GM12878 (cell line): ENCODE measurements at places on chromosomes 7 and 10.
A peak's percentile ranks its signal among the peaks of the same experiment; 100 is the strongest.

- no peak for DNase-seq
Measured at GRCh38 chr10:113711142-113711541, 31.4 kb downstream of the CASP7 start.

GRCh38 chr10:14026325-14026724 is 304.4 kb downstream of the FRMD4A start:
- DNase-seq: no peak

DNA sequence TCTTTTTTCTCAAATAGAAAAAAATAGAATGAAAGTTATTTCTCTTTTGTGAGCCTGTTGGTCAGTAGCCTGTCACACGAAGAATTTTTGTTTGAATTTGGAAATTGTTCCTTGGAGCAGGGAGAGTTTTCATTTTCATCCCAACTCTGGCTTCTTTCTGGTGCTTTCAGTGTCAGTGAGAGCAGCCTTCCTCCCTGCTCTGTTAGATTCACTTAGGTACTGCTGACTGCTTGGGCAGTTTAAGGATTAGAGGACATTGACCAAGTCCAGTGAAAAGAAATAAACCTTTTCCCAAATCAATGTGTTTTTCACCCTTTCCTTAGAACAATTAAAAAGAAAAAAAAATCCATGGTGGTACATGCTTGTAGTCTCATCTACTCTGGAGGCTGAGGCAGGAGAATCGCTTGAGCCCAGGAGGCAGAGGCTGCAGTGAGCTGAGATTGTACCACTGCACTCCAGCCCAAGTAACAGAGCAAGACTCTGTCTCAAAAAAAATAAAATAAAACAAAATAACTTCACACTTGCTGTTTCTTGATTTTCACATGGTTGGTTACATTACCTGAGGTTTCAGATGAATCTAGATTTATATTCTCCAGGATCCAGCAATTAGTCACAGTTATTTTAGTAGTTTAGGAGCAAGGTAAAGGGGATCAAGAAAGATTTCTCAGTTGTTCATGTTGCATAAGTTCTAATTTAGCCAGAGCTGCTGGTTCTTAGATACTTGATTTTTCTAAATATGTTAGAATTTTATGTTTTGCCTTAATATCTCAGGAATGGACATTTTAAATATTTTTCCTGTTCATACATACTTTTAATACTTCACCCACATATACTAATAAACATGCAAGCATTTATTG is 63.1 kb downstream of the ZNRF2 start:
- DNase-seq: no peak

GRCh38 chr10:87849001-87849400 is 14.3 kb downstream of the KLLN start:
- DNase-seq: no peak

- no peak for DNase-seq
Measured at GRCh38 chr10:31700181-31700611, 228.4 kb downstream of the ARHGAP12 start.

DNA sequence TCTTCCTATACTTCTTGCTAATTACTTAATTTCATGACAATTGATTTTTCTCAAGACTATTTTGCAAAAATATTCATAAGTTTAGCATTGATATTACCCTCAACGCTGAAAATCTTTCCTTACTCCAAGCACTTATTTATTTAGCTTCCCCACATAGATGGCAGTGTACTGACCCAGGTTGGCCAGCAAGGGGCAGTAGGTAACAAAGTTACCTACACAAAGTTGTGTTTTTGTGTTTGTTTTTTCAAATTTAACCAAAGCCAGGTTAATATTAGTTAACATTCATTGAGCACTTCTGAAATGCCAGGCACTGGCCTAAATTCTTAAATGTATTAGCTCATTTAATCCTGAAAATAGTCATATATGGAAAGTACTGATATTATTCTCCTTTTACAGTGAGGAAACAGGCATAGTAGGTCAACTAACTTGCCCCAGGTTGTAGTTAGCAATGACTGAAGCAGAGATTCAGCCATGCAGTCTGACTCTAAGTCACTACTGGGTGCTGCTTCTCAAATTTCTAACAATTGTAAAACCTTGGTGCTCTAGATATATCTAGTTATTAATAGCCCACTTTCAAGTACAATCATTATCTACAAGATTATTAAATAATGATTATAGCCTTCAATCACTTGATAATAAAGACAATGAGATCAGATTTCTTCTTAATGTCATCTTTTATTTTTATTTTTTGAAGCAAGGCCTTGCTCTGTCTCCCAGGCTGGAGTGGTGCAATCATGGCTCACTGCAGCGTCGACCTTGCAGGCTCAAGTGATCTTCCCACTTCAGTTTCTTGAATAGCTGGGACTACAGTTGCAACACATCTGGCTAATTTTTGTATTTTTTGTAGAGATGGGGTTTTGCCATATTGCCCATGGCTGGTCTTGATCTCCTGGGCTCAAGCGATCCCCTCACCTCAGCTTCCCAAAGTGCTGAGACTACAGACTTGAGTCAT is 5.8 kb upstream of the GGCT start:
- no peak for DNase-seq

DNA sequence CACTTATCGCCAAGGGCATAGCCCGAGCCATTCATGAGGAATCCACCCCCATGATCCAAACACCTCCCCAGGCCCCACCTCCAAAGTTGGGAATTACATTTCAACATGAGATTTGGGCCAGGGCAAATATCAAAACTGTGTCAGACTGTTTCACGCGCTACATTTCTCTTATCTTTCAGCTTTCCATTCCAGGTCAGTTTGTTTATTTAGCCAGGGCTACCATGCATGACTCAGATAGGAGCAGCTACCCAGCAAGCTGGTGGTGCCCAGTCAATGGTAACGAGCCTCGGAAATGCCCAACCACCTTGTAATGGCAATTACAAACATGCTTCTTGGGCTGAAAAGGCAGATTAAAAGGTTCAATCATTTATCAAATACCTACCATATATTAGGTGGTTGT is 43.6 kb upstream of the BAMBI start:
- no peak for DNase-seq

DNA sequence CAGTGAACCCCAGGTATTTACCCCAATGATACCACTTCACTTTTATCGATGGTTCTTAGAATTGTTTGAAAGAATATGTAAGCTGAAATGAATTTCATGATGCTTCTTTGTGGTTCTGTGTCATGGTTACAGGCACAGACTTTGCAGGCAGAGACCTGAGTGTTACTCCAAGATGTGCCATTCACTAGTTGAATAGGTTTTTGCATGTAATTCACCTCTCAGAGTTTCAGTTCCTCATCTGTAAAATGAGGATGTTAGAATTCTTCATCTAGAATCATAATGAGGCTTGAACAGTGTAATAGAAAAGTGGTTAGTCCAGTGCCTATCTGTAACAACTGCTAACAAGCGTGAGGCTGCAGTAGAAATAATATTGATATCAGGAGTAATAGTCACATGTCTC is 54.6 kb downstream of the VSTM2A start:
- DNase-seq: peak; percentile 20

DNA sequence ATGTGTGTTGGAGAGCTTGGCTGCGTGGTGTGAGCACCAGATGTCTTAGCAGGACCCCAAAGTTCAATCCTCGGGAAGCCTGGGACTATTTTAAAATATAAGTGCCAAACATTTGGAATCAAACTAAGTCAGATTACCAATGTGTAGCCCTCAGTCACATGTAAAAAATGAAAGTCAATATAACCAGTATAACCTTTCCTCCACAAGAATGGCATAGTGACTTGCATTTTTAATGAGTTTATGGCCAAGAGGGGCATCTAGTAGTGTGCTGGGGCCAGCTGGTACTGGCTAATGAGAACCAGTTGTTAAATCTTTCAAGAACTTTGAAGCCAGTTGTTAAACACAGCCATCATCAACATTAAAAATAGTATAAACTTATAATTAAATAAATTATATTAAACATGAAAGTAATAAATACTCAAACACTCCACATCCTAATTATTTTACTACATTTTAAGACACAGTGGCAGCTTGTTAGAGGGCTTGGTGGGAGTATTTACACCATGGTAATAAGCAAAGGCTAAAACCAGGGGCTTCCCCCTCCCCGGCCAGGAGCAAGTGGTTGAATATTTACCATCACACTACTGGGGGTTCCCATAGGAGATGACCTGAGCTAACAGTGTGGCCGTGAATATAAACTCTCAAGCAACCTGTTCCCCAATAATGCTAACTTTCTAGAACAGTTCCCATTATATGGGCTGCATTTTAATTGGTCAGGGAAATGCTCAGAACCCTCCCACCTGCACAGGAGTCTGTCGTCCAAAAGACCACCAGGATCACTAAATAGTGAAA is 7.9 kb upstream of the FAM170B start:
- no peak for DNase-seq

- DNase-seq: no peak
Measured at GRCh38 chr7:78265071-78265470, 466.5 kb downstream of the PHTF2 start.

DNA sequence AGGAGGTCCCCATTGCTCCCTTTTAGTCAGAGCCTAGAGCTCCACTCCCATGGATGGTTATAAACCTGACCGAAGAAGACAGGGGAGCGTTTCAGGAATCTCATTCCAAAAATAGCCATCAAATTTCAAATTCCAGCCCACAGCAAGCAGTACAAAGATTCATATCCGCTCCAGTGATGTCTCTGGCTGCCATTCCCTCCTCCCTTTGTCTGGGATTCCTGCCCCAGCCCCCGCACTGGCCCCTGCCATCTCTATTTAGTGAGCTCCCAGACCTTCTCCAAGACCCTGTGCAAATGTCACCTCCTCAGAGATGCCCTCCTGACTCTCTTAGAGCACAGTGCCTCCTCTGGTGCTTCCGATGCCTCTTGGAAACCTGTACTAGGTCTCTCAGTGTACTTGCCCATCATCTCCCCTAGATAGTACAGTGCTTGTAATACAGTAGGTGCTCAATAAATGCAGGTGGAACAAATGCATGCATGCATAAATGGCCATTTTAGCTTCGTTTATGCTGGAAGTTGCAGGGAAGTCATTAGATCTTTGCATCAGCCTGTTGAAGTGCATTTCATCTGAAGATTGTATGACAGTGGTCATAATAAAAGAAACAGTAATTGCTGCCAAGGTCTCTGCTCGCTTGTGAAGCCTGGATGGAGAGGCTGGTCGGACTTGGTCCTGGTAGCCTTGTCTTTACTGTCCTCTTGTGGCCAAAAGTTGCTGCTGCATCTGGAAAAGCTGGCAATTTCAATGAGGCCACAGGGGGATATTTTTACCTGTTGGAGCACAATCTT is 32.0 kb upstream of the HABP2 start:
- DNase-seq: no peak

DNA sequence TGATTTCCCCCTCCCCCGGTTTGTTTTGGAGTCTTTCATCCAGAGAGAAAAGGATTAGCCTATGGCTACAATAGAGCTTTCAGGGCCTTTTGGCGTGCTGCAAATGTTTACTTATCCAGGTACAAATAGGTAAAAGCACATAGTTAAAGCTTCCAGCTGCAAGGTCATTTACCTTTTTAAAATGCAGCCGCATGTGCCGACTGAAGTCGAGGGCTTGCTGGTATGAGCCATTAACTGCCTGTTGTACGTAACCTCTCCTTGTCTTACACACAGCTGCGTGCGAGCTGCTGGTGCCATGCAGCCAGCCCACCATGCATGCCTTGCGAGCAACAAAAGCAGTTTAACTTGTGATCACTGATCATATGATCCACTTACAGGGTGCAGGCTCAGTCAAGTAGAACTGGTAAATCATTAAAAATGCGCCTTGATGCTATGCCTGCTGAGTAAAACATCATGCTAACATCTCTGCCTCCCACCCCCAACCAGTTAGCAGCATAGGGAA is 866.4 kb downstream of the LRMDA start:
- no peak for DNase-seq

DNA sequence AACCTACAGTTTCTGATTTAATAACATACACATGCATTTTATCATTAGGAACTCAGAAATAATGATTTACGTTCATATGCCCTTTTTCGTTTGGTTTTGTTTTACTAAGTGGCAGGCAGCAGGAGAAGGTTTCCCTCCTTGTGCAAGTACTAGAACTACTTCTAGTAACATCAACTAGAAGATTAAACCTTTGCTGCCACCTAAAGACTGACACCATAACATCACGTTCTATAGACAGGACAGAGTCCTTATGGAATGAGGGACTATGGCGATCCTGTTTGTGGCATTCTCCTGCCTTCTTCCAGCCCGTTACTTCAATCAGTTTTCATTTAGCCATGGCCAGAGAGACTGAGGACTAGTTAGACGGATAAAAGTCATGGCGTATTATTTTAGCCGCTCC is 53.2 kb downstream of the GAD2 start:
- no peak for DNase-seq

DNA sequence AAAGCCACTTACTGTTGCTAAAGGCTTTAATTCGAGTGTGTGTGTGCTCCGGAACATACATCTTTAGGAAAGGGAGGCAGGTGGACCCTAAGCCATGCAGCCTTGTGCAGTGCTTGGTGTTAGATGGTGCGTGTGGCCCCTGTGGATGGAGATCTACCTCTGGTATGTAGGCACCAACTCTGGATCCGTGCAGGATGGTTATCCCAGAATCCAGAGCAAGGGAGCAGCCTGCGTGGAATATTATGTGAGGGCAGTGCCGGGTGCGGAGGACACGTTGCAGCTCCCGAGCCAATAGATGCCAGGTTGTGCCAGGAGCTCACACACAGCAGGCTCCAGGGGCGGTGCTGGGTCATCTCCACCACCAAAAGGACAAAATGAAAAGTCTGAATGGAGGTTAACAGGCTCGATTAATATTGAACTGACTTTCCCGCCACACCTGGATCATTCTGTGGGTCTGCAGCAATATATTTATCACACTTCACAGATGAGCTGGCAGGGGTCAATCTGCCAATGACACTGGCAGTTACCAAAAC is 143.0 kb upstream of the NPS start:
- no peak for DNase-seq

DNA sequence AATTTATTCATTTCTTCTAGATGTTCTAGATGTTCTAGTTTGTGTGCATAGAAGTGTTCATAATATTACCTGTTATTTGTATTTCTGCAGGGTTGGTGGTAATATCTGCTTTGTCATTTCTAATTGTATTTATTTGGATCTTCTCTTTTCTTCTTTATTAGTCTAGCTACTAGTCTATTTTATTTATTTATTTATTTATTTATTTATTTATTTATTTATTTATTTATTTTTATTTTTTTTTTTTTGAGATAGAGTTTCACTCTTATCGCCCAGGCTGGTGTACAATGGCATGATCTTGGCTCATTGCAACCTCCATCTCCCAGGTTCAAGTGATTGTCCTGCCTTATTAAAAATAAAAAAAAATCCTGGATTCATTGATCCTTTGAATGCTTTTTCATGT is 114.8 kb upstream of the THSD7A start:
- no peak for DNase-seq

DNA sequence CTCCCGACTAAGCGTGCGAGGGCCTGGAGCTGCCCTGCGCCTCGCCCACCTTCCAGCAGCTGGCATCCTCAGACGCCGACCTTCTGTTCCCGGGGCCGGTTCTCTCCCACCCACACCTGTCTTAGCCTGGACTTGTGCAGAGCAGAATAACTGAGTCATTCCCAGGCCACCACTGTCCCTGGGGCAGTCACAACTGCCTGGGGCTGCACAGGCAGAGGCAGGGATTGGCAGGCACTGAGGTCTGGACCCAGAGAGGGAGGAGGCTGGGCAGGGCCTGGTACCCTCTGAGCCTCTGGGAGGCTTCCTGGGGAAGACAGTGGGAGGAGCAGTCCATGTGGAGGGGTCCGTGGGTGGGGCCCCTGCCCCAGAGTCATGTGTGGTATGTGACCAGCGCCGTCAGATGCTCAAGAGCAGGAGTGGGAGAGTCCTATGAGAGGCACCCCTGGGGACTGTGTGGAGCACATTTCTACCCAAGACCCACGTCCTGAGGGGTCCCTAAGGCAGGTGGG is 74.3 kb downstream of the NKX6-2 start:
- DNase-seq: no peak

- DNase-seq: no peak
Measured at GRCh38 chr7:54996391-54996790, 22.4 kb upstream of the EGFR start.

- DNase-seq: no peak
Measured at GRCh38 chr7:5779141-5779540, 2.3 kb downstream of the RNF216 start.
